ENCODE measurements at places on chromosomes 4 and X. TPM values are rescaled to one million over a fixed set of nuclear protein-coding genes. Genes with fewer than 3 reads are reported as not detected.

DNA sequence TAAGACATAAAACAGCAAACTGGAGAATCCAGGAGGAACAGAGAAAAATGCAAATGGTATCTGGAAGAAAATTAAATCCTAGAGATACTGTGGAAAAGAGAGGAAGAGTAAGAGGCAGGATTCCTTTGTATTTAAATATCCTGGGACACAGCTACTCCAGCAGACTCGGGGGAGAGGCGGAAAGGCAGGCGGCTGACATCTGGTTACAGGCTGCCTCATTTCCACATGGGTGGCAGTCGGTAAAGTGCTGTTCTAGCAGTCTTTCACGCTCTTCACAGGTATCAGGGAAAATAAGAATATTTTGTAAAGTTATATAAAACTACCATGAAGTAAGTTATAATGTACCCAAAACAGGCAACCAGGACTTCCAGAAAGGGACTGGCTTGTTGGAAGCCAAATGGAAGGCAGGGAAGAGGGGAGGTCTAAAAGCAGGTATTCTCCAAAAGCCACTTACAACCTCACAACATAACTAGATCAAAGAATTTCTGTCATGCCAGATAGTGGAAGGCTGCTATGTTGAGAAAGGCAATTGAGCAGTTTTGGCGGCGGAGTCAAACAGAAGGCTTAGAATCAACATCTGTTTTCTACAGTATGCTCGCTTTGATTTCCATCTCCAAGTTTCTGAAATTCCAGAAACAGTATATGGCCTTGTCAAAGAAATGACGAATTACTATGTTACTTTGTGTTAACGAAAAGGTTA lies 1.3 kb upstream of the TIGD2 start:
- DNase-seq: no peak

- DNase-seq: no peak
Observed at GRCh38 chrX:36930491-36930890, 77.7 kb upstream of the FAM47C start.

DNA sequence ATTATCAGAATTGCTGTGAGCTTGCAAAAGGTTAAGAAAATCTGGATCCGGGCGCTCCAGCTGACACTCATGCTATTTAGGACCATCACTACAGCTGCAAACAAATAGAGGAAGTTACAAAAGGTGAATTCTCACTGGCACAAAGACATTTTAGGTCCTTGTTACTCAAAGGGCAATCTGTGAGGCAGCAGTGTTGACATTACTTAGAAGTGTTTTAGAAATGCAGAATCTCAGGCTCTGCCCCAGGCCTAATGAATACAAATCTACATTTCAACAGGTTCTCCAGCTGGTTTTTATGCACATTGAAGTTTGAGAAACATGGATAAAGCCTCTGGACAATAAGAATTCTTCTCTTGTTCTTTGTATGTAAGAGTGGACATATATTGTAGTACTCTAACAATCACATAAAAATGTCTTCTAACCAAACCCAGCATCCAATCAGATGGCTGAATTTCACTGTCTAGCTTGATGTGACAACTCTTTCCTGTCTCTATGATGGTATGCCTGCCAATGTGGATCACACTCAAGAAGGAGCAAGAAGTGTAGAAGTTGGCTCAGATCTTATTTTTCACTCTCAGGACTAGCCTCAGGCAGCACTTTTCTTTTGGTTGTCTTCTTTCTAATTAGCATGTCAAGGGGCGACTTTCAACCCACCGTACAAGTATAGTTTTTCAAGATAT lies 18.8 kb downstream of the SLC7A11 start:
- no peak for DNase-seq

DNA sequence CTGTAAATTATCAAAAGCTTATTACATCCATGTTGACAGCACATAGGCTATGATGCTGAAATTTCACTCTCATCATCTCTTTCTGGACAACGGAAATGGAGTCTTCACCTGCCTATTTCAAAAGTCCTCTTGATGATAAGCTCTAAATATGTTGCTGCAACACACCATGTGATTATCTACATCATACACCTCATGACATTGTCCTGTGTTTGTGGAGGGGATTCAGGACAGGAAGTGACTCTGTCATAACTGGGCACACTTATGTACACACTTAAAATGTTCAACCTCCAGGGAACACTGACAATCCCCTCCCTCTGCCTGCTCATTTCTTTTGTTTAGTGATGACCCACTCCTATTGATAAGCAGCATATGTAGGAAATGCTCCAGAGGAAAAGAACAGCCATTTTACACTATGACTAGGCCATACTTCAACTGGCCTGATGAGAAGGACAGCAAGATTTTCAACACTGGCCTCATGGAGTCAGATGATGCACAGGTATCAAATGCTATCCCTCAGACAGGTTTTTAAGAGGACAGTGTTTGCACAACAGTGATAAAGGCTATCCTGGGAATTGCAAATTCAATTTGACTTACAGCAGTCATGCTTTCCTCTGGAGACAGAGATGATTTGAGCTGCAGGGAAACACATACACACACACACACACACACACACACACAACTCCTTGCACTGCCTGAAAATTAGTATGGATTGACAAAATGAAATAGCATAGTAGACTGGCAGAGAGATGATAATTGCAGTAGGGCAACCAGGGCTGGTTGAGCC lies 163.3 kb upstream of the RASGEF1B start:
- DNase-seq: no peak

- DNase-seq: no peak
Observed at GRCh38 chr4:158521484-158522088, at the start of gene RXFP1. Gene RXFP1 (plus strand): TSS chr4:158521882. CDS start chr4:158521977, 95 bp downstream.

- DNase-seq: peak; percentile 45
Observed at GRCh38 chr4:169185133-169185956, 85.4 kb downstream of the SH3RF1 start.

ADH1A gene
- total RNA-seq: not detected

SSX1 gene
- not detected for total RNA-seq

DKC1 gene
- total RNA-seq: 31.3 TPM

Data from mammary epithelial cell (primary cell).